Stimulated activated CD8-positive, alpha-beta memory T cell treated with anti-CD3 and anti-CD28 coated beads, Interleukin-15, amount 100 ng/mL, for 4 hours (primary cell): ENCODE measurements at places on chromosomes 5 and 9.

GRCh38 chr5:32628049-32628844 lies 42.9 kb downstream of the SUB1 start:
- no peak for DNase-seq

- no peak for DNase-seq
Observed at GRCh38 chr9:111287127-111287526, 42.9 kb downstream of the OR2K2 start.

- DNase-seq: no peak
Observed at GRCh38 chr5:173240091-173241050, 5.4 kb upstream of the NKX2-5 start.

- no peak for DNase-seq
Observed at GRCh38 chr9:109599131-109599530, 101.0 kb upstream of the PTPN3 start.

DNA sequence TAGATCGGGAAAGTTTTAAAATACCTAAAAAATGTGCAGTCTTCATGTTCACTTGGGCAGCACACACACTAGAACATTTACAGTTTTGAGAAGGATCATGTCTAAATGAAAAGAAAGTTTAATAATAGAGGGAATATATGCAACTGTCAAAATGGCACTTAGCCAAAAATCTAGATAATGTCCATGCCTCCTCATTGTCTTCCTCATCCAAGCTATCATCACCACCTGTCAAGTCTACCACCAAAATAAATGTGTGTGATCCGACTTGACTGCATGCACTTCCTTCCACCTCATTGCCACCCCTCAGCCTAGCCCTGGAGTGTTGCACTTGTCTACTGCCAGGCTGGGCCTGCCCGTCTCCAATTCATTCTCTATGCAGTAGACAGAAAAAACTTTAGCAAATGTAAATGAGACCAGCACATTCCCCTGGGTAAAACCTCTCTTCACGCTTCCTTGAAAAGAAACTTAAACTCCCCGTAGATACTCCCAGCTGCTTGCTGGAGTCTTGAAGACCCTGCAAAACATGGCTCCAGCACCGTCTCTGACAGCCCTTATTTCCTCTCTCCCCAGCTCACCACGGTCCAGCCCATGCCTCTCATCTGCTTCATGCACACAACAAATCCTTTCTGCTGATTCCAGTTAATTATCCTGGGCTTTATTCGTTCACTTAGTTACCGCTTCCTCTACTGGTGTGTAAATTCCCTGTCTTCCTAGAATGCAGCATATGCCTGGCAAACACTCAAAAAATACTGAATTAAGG lies 66.9 kb downstream of the FANCC start:
- DNase-seq: no peak

- DNase-seq: no peak
Observed at GRCh38 chr5:175850119-175850845, 21.1 kb upstream of the CPLX2 start.
